ENCODE measurements at places on chromosomes 2 and 18. TPM values are rescaled to one million over a fixed set of nuclear protein-coding genes. Genes with fewer than 3 reads are reported as not detected.

DNA sequence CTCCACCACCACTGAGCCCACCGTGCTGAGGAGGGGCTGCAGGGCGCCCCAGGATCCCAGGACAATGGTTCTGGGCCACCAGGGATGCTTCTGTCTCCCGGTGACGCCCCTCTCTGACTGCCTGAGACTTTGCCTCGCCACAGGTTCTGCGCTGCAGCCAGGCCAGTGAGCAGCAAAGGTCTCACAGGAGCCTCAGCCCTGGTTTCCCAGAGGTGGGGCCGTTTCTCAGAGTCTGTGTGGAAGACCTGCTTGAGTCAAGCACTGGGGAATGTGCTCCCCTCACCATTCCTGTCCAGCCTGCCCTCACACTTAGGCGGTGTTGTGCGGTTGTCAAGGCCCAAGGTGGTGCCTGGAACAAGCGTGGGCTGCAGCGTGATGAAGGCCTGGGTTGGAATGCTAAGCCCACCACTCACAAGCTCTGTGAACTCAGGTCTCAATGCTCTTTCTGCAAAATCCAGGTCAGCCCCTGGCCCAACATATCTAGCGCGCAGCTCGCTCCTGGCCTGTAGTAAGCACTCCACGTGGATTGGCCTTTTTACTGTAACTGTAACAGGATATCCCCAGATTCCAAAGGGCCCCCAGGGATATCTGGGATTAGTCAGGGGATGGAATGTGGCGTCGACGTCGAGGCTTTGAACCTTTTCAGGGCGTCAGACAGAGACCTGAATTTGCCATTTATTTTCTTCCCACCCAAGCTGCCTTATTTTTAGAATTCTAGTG, 47.6 kb downstream of the PLB1 start:
- no peak for DNase-seq
- H3K27me3 ChIP-seq: no peaks in the 10 kb centered on the region
- no peaks in the 10 kb centered on the region for H3K36me3 ChIP-seq
- no peak overlapping the region for H3K4me3 ChIP-seq
- no peaks in the 10 kb centered on the region for H3K4me1 ChIP-seq

DNA sequence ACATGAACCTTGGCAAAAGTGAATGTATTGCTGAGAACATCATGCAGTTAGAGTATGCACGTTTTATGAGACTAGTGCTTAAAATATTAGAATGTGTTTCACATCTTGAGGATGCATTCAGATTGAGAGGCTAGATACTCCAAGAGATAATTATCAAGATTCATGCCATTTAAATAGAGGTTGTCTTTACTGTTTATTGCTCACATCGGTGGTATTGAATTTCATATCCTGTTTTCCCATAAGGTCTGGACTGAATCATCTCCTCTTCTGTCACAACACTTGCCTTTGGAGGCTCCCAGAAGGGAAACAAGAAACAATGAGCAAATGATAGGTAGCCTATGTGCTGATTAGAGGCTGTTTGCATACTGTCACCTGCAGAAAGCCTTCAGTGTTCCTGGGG, 83.8 kb downstream of the CLHC1 start:
- H3K27me3 ChIP-seq: no peaks in the 10 kb centered on the region
- no peaks in the 10 kb centered on the region for H3K4me1 ChIP-seq
- no peak for DNase-seq
- no peak overlapping the region for H3K27ac ChIP-seq
- no peak overlapping the region for H3K4me3 ChIP-seq
- no peaks in the 10 kb centered on the region for H3K36me3 ChIP-seq

GRCh38 chr2:218253232-218253625, 7.6 kb upstream of the GPBAR1 start:
- no peaks in the 10 kb centered on the region for H3K27me3 ChIP-seq
- H3K4me3 ChIP-seq: no peak overlapping the region
- peaks cover 78% of the 10 kb centered on the region for H3K36me3 ChIP-seq
- no peak overlapping the region for H3K27ac ChIP-seq
- no peak for DNase-seq

DNA sequence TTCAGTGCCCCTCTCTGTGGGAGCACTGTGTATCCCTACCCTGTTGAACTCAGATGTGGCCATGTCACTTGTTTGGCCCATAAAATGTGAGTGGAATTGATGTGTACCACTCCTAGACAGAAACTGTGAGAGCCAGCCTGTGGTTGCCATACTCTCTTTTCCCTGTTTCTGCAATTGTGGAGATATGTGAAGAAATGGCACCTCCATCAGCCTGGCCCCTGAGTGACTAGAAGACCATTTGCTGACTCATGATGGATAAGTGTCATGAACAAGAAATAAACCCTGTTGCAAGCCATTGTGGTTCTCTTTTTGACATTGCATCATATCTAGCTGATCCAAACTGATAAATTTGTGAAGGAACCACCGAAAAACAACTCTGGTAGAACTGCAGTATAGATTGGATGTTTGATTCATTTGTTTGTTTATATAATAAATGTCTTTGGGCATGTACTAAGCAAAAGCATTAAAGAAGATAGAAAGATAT, 214.5 kb upstream of the FBXO11 start:
- H3K27me3 ChIP-seq: no peaks in the 10 kb centered on the region
- no peak overlapping the region for H3K27ac ChIP-seq
- no peaks in the 10 kb centered on the region for H3K4me1 ChIP-seq
- no peaks in the 10 kb centered on the region for H3K36me3 ChIP-seq
- no peak for DNase-seq
- no peak overlapping the region for H3K4me3 ChIP-seq

The MTLN gene
- 51.2 TPM for total RNA-seq

The EGR4 gene
- total RNA-seq: 0.05 TPM

The DYNAP gene
- total RNA-seq: 0.09 TPM

All from thymus (tissue), 14 donors.